ENCODE measurements at places on chromosomes 11 and 22.

DNA sequence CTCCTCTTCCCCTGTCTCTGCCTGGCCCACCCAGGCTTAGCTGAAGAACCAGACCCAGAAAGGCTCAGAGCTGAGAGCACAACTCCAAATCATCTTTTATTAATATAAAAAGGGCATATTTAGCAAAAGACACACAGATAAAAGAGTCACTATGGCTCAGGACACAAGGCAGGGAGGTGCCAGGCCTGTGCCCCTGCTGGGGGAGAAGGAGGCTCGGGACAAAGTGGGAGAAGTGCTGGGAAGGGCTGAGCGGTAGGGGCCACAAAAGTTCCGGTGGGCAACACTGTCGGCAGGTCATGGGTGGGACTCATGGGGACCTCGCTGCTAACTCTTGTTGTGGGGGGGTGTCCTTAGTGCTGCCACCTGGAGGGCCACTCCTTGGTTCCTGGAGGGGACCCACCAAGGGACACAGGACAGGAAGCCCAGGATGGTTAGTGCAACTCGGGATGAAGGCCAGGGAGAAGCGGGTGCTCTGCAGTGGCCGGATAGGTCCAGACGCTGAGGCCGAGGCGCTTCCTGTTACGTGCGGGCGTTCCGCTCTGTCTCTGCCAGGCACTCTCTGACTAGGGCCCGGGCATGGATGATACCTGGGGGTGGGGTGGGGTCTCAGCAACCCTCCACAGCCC, 1.4 kb upstream of the PITPNM1 start:
- DNase-seq, result no peak

- DNase-seq, result no peak
Observed at GRCh38 chr11:117932426-117932825, 3.2 kb upstream of the TMPRSS13 start.

GRCh38 chr11:27650988-27651387, 49.3 kb downstream of the BDNF start:
- DNase-seq, result no peak

- DNase-seq, result no peak
Observed at GRCh38 chr11:117900720-117901440, 24.4 kb upstream of the FXYD6 start.

- no peak for DNase-seq
Observed at GRCh38 chr11:65132988-65133700, 1.2 kb downstream of the SYVN1 start.

DNA sequence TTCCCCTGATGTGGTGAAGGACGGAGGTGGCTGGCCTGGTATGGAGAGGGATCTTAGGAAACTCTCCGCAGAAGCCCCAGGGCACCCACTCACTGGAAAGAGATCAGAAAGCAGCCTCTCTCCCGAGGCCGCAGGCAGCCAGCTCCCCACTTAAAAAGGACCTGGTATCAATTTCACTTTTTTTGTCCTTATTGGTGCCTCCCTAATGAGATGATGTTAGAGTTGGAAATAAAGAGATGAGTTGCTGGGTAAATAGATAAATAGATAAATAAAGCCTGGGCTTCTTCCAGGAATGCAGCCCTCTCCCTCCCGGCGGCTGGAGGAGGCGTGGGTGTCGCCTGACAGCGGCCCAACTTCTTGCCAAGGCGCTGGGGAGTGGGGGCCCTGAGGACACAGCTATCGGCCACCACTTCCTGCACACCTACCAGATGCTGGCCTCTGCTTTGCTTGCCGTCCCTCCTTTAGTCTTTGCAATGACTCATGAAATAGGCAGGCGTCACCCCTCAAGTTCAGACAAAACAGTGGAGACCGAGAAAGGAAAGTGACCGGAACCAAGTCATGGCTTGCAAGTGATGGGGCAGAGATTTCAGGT, 42.9 kb downstream of the LINC01488 start:
- no peak for DNase-seq

DNA sequence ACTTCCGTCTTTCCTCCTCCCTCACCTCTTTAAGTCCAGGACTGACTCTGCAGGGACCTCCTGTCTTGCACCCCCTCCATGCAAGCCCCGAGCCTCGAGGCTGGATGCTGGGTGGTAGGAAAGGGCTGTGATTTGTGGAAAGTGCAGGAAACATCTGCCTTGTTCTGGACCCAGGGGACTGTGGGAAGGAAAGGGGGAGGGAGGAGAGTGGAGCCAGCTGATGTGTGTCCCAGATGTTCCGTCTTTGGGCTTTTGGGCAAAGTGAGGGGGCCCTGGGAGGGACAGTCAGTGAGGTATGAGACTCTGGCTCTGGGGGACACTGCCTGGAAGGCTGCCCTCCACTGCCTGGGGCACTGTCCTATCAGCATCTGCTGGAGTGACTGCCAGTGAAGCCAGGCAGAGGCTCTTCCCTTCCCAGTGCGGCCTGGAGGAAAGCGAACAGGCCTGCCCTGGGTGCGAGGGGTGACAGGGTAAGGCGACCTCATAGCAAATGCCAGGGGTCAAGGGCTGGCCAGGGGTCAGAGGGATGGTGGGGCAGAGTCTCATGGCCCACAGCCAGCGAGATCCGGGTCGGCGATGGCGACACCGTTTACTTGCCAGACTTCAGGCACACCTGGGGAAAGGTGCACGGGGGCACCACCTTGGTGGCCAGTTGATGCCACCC, 1.7 kb downstream of the MRGPRD start:
- DNase-seq, result peak; percentile 58

DNA sequence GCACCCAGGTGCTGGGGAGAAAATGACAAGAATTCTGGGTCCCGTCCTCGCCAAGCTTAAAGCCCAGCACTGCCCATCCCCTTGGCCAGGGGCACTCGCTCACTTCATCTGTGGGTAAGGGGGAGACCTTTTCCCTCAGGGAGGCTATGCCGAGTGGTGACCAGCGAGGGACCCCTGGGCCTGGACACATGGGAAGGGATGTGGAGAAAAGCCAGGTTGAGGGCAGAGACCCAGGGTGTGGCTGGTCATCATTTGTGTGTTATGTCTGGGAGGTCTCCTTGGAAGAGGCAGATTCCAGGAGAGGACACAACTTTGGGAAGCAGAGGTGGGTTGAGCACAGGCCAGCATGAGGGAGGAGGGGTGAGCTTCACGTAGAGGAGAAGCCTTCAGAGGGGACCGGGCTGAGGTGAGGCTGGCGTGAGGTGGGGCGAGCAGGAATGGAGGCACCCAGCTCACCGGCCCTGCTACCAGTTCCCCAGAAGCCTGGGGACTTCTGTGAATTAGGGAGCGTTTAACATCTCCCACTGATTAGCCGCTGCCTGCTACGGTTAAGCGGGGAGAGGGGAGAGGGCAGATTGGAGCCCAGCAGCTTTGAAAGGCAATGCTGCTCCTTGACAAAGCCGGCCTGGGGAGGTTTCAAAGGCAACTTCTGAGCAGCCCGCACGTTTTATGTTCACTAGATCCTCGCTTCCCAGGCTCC, 25.8 kb upstream of the NECTIN1 start:
- DNase-seq, result no peak

DNA sequence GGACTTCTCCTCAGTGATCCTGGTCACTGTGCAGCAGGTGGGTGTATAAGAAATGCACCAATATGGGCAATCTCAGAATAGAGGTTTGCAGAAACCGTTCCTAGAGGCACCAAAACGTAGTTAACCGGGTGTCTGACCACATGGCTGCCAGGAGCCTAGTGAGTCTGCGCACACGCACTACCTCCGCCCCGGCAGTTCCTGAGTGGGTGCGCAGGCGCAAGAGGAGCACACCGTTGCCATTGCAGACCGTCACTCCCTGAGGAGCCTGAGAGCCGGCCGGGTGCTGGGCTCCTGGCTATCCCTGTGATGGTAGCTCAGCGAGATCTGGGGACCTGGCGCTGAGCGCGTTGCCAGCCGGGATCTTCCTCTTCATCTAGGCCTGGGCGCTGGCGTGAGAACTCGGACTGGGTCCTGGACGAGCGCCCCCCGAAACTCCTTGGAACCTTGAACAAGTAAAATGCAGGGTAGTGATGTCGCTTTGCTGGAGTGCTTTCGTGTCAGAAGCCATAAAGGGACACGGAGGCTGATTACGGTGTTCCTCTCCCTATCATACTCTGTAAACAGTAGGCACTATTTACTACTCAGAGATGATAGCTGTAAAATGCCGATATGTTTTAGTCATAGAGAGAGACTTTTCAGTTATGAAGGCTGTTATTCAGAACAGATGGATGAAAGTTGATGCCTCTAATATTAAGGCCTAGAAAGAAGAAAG, at the start of gene MS4A13:
Gene MS4A13 (plus strand): TSS at position 249 of the 712 bp plus-strand sequence. CDS start 2,692 bp downstream, outside the sequence.
- no peak for DNase-seq

DNA sequence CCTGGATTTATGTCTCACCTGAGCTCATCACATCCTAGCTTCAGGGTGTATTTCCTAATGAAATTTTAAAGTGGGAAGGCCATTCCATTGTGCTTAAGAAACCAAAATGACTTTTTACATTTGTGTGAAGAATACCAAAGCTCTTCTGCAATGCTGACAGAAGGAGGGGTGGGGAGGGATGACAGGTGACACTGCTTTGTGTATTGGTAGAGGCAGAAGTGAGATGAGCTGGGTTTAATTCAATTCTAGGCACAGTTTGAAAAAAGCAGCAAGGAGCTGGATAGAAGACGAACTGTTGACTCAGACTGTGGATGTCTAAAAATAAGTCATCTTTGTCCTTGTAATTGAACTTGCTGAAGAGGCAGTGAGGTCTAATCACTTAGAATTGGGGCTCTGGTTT, 710.3 kb upstream of the KIRREL3 start:
- DNase-seq, result no peak

GRCh38 chr11:65420506-65420905, 2.1 kb upstream of the NEAT1 start:
- no peak for DNase-seq

DNA sequence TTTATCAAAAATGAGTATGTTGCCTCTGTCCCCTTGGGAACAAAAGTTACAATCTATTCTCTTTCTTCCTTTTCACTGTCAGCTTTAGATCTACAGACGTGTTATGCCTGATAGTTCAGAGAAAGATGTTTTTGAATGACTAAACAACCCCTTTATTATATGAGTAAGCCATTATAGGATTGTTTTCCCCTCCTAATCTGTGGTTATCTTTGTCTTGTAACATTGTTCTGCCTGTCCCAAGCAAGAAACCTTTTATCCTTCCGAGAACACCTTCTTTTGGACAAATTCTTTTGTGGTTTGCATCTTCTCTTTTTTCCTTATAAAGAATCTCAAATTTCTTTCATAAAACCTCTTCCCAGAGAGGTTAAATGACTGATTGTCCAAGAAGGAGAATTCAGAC, 208.4 kb downstream of the DDX10 start:
- no peak for DNase-seq

Measured in muscle of arm (tissue), 14 donors.